ENCODE measurements at places on chromosomes 7 and 10. TPM values are rescaled to one million over a fixed set of nuclear protein-coding genes. Genes with fewer than 3 reads are reported as not detected.

GRCh38 chr7:157719008-157719682 is 382.3 kb downstream of the DNAJB6 start:
- no peak for DNase-seq

Gene FAM25G
- not detected for total RNA-seq

Gene GPR26
- not detected for total RNA-seq

DNA sequence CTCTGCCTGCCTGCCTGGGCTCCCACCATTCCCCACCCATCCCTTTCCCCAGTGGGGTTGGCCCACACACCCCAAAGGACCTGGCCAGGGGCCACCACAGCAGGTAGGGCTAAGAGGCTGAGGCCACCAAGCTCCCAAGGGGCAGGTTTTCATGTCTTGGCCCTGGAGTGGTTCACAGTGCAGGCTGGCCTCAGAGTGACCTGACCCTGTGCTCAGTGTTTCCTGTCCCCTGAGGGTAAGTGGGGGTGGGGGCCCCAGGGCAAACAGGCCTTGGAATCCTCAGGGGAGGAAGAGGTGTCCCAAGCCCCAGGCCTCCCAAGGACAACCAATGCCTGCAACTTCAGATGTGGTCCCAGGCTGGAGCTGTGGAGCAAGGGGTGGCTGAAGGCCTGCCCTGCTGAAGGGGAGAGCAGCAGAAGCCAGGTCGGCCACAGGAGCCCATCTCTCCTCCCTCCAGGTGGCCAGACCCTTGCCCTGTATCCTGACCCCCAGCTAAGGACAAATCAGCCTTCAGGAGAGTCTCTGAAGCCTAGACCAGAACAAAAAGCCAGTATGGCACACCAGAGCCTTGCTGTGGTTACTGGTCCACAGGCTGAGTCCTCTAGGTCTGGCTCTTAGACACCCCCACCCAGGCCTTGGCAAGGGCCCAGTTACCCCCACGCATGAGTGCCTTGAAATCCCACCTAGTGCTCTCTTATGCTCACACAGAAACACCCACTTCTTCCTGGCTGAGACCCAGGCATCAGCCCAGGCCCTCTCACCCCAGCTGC is 27.6 kb downstream of the POLL start:
- peak; percentile 14 for DNase-seq

Gene NEURL1
- 0.98 TPM for total RNA-seq

DNA sequence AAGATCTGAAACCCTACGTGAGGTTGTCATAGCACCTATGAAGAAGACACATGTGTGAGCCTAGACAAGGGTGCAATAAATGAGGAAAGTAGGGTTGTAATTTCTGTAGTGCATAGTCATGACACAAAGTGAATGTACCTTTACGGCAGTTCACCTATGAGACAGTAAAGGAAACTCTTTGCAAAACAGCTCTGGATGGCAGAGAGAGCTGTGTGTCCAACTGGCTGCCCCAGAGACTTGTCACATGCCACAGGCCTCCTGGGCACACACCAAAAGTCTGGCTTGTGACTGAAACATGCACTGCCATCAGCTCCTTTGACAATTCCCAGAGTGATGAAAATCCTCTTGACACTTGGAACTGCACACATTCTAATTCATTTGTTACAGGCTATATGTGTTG is 90.7 kb upstream of the NAMPT start:
- no peak for DNase-seq

Gene CALML3
- total RNA-seq: not detected

Gene LFNG
- 105 TPM for total RNA-seq

DNA sequence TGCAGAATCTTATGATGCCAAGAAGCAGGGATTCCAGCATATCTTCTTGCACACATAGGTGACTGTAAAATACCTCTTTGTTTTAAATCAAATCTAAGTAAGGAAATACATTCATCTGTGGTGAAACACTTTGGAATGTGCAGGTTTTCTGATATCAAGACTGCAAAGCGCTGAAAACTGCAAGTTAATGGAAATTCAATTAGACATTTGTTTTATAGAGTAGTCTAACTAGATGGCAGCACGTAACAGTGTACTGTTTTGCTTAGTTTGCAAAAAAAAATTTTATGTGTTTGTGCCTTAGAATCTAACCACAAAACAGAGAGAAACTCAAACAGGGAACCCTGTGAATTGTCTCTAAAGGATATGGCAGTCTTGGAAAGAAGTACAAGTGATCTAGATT is 259.2 kb downstream of the HDAC9 start:
- DNase-seq: no peak

Gene TSPAN15
- 9.0 TPM for total RNA-seq

DNA sequence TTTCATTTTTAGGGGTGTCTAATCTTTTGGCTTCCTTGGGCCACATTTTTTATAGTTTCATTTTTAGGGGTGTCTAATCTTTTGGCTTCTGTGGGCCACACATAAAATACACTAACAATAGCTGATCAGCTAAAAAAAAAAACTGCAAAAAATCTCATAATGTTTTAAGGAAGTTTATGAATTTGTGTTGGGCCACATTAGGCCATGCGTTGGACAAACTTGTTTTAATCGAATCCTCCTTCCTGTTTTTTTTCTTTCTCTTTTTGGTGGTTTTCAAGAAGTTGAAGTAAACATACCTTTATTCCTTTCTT is 37.4 kb downstream of the ZNRF2 start:
- no peak for DNase-seq
